ENCODE measurements at places on chromosomes 12 and 14.

- ATAC-seq, result no peak
These were observed 57.8 kb upstream of the FSCB start for GRCh38 chr14:44564908-44565307.

GRCh38 chr14:89406941-89407340 lies 10.1 kb downstream of the FOXN3 start:
- no peak for ATAC-seq

DNA sequence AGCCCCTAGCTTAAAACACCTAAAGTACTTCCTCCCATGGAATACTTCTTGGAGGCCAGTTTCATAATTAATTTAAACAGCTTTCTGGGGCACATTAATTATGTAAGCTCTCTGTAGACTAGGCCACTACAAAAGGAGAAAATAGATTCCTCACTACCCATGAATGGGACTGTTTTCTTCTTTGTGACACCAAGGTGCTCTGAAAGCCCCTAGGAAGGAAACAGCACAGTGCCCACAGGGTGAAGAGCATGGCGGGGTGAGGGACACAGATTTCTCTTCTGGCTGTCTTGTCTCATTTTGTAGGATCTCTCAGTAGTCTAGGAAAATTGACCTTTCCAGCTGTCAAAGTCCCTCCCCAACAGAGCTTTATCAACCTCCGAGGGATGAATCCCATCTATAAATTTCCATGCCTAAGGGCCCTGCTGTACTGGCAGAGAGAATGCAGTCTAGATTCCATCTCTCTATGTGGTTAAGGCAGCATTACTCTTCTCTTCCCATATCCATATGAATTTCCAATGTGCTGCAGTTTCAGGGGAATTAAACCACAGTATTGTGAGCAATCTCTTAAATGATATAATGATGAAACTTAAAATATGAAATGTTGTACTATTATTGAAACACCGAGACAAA lies 183.6 kb upstream of the GRIP1 start:
- no peak for ATAC-seq

- peak; percentile 99 for ATAC-seq
These were observed 51.4 kb downstream of the WASHC3 start for GRCh38 chr12:102010265-102010994.

- ATAC-seq, result no peak
These were observed 123.5 kb upstream of the ATF1 start for GRCh38 chr12:50640321-50640939.

DNA sequence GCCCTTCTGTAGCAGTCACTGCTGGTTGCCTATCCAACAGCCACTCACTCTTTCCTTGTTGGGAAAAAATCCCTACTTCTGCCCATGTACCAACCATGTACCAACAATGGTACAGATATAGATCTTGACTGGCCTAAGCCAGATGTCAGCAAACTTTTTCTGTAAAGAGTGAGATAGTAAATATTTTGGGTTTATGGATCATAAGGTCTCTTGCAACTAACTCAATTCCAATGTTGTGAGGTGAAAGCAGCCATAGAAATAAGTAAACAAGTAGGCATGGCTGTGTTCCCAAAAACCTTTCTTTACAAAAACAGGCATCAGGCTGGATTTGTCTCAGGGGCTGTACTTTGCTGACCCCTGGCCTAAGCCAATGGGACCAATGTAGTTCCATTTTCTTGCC lies 73.5 kb downstream of the ARMH4 start:
- no peak for ATAC-seq

DNA sequence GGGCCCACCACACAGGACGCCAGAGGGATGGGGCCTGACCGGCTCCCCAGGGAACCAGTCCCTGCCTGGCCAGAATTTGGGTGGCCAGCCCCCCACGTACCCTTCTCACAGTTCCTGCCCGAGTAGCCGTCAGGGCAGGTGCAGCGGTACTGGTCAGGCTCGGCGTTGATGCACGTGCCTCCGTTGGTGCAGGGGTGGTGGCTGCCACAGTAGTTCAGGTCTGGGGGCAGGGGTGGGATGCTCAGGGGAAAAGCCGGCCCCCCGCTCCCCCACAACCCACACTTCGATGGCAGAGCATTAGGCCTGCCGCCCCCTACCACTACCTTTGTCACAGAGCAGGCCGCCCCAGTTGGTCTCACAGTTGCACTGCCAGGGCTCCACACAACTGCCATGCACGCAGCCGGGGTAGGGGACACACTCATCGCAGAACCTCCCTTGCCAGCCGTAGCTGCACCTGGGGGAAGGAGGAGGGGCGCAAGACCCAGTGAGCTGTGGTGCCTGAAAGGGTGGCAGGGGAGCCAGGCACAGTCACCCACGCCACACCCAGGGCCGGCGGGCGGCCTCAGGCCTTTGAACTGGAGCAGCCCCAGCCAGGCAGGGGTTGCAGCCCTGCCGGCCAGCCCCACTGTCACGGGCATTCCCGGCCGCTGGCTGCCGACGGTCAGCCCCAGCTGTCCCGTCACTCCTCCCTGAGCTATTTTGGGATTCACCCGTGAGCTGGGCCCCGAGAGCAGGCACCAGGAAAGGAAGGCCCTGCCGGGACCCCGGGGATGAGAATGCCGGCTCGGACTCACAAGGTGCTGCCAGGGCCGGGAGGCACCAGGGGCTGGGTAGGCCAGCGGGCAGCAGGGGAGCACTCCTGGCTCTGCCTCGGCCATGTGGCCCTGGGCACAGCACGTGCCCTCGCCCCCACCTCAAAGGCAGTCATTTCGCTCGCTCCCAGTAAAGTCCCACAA lies 16.5 kb downstream of the JAG2 start:
- no peak for ATAC-seq

All from stimulated activated memory B cell treated with anti-CD40 and anti-IgM and Interleukin-4, amounts not matched to agents 10 μg/mL and 1 μg/mL and 100 μg/mL, for 72 hours (primary cell).